ENCODE measurements at places on chromosomes 1 and 21. TPM values are rescaled to one million over a fixed set of nuclear protein-coding genes. Genes with fewer than 3 reads are reported as not detected.

GRCh38 chr1:74328851-74329250 lies 93.7 kb downstream of the TNNI3K start:
- H3K27me3 ChIP-seq: no peaks in the 10 kb centered on the region
- H3K36me3 ChIP-seq: no peaks in the 10 kb centered on the region
- DNase-seq: no peak
- H3K4me1 ChIP-seq: no peaks in the 10 kb centered on the region

DNA sequence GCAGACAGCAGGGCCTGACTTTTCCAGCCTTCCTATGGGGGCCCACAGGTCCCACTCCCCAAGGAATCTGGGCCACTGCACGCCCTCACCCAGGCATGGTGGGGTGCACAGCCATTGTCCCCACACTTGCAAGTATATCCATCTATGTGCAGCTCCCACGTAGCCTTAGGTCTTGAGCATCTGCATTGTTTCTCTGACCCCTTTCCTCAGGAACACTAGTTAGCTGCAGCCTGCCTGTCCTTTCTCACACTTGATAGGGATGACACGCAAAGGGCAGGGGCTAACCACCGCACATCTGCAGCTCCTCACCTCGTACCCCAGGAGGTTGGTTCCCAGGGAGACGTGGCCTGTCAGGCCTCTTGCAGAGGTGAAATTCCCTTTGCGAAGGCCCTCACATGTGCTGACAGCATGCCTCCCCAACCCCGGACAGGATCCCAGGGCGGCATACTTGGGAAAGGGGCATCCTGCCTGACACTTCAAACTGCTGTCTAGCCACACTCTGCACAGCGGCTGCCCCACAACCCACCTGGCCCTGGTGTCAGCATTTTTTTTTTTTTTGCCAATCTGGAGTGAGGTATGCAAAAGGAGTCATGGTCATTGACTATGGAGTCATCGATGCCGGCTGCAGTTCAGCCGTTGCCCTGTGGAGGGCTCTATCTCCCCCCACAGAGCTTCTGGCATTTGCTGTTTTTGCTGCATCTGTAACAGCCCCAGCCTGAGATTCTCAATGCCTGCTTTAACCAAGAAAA lies 5.0 kb downstream of the JMJD4 start:
- peaks cover 33% of the 10 kb centered on the region for H3K4me1 ChIP-seq
- H3K36me3 ChIP-seq: peaks cover 6% of the 10 kb centered on the region
- H3K4me3 ChIP-seq: no peak overlapping the region
- H3K27ac ChIP-seq: no peak overlapping the region

DNA sequence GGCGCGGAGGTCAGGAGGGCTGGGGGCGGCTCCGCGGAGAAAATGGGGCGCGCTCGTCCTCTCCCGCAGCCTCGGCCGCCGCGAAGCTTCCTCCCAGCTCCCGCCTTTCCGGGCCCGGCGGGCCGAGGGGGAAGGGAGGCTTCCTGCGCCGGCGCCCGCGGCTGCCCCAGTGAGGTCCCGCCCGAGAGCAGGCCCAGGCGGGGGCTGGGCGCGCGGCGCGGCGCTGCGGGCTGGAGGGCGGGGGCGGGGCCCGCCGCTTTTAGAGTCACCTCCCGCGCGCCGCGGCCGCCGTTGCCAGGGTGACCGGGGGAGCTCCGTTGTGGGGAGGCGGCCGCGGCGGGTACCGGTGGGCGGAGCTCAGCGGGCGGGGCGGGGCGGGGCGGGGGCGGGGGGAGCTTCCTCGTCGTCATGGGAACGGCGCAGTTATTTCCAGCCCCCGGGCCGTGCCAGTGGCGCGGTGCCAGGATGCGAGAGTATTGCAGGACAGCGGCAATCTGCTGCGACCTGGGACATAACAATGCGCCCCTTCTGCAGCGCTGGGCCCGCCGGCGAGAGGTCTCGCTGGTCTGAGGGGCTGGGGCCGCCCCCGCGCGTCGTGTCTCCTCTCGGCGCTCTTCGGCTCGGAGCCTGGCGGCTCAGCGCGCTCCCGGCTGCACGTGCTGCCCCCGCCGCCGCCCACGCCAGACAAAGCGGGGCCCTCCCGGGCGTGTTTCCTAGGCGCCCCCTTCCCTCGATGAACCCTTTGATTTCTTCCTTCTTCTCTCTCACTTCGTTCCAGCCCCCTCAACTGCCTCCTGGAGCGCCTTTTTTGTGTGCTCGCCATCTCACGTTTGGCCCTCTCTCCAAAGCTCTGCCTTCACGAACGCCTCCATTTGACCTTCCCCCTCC lies 16.9 kb downstream of the IER5 start:
- peaks cover 52% of the 10 kb centered on the region for H3K4me1 ChIP-seq
- DNase-seq: peak; percentile 98
- H3K4me3 ChIP-seq: peak overlapping the region; percentile 94
- peak overlapping the region; percentile 99 for H3K27ac ChIP-seq
- no peaks in the 10 kb centered on the region for H3K36me3 ChIP-seq

- H3K27ac ChIP-seq: peak within 1 kb of the TSS; percentile 68
- H3K4me3 ChIP-seq: peak within 1 kb of the TSS; percentile 52
- H3K36me3 ChIP-seq: no peaks in the 10 kb centered on the region
- no peaks in the 10 kb centered on the region for H3K4me1 ChIP-seq
Observed at GRCh38 chr1:201946224-201946908, at the start of gene LMOD1. Gene LMOD1, minus strand, starts transcription at chr1:201946548. Its CDS starts 208 bp downstream, at chr1:201946340.

AIRE gene
- not detected for polyA plus RNA-seq

GLUL gene
- polyA plus RNA-seq: 107 TPM

DNA sequence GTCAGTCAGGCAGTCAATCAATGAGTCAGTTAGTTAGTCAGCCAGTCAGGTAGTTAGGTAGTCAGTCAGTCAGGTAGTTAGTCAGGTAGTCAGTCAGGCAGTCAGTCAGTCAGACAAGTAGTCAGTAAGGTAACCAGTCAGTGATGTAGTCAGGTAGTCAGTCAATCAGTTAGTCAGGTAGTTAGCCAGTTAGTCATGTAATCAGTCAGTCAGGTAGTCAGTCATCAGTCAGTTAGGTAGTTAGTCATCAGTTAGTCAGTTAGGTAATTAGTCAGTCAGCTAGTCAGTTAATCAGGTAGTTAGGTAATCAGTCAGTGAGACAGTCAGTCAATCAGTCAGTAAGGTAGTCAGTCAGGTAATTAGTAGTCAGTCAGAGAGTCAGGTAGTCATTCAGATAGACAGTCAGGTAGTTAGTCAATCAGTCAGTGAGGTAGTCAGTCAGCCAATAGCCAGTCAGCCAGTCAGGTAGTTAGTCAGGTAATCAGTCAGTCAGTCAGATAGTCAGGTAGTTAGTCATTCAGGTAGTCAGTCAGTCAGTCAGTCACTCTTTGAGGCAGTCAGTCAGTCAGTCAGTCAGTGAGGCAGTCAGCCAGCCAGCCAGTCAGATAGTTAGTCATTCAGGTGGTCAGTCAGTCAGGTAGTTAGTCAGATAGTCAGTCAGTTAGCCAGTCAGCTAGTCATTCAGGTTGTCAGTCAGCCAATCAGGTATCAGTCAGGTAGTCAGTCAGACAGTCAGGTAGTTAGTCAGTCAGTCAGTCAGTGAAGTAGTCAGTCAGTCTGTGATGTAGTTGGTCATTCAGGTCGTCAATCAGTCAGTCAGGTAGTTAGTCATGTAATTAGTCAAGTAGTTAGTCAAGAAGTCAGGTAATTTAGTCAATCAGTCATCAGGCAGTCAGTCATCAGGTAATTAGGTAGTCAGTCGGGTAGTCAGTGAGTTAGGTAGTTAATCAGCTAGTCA lies 15.3 kb downstream of the KRTAP10-1 start:
- no peaks in the 10 kb centered on the region for H3K4me1 ChIP-seq
- no peaks in the 10 kb centered on the region for H3K27me3 ChIP-seq
- no peak for DNase-seq
- no peak overlapping the region for H3K27ac ChIP-seq
- H3K4me3 ChIP-seq: no peak overlapping the region

GRCh38 chr1:1989789-1990188 lies 13.8 kb downstream of the CFAP74 start:
- H3K36me3 ChIP-seq: no peaks in the 10 kb centered on the region
- H3K27ac ChIP-seq: no peak overlapping the region
- H3K4me1 ChIP-seq: no peaks in the 10 kb centered on the region

HSPA6 gene
- polyA plus RNA-seq: 0.07 TPM

- H3K27me3 ChIP-seq: no peaks in the 10 kb centered on the region
- H3K4me3 ChIP-seq: no peak overlapping the region
- H3K27ac ChIP-seq: peak overlapping the region; percentile 77
- peak; percentile 79 for DNase-seq
- H3K36me3 ChIP-seq: peaks cover 27% of the 10 kb centered on the region
Observed at GRCh38 chr1:32933742-32934322, 30.8 kb downstream of the RNF19B start.

DNA sequence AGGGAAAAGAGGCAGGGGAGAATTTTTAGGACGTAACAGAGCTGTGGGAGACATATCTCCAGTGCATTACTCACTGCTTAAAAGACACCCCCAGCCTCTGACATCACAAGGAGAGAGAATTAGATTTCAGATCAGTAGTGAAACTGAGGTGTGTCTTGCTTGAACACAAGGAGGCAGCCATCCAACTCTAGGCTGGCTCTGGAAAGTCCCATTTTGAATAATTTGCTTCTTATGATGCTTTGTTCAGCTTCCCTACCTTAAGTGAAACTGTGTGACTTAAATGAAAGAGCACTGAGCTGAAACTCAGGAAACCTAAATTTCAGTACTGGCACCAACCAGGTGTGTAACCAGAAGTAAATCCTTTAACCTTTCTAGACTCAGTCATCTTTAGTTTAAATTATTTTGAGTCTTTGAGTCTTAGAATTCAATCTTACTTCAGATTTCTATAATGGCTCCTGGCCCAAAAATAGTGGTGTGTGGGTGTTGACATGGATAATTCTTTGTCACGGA lies 251.6 kb upstream of the SGIP1 start:
- no peak overlapping the region for H3K27ac ChIP-seq
- H3K27me3 ChIP-seq: no peaks in the 10 kb centered on the region
- no peak overlapping the region for H3K4me3 ChIP-seq
- peaks cover 17% of the 10 kb centered on the region for H3K4me1 ChIP-seq
- DNase-seq: no peak

DNA sequence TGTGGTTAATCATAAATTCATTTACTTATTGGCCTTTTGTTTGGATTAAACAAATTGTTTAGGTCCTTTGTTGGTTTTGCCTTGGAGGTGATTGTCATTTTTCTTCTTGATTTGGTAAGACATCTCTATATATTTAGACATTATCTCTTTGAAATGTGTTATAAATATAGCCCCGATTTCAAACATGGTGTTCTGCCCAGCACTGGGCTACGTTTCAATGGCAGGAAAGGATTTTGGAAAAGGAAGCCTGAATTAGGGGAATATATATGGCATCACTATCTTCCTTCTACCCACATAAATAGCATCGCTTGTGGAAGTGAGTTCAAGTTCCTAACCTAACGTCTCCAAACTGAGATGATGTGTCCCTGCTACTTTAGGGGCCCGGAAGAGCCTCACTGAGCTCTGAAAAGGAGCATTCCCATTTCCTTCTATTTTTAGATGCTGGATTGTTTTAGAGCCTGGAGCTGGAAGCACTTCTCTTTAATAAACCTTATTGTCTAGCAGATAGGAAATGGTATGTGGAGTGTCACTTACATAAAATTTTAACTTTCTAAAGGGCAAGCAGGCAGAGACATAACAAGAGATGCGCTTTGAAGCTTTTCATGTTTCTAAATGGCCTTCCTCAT lies 39.4 kb downstream of the PGBD5 start:
- no peak overlapping the region for H3K27ac ChIP-seq
- H3K36me3 ChIP-seq: no peaks in the 10 kb centered on the region
- H3K27me3 ChIP-seq: no peaks in the 10 kb centered on the region
- H3K4me1 ChIP-seq: no peaks in the 10 kb centered on the region

GRCh38 chr1:93328809-93329760 lies 16.6 kb upstream of the DR1 start:
- peaks cover 9% of the 10 kb centered on the region for H3K4me1 ChIP-seq
- H3K27ac ChIP-seq: peak overlapping the region; percentile 58
- H3K27me3 ChIP-seq: no peaks in the 10 kb centered on the region
- H3K36me3 ChIP-seq: no peaks in the 10 kb centered on the region

C8B gene
- not detected for polyA plus RNA-seq

NOS1AP gene
- 0.03 TPM for polyA plus RNA-seq

- H3K4me1 ChIP-seq: no peaks in the 10 kb centered on the region
- peaks cover 25% of the 10 kb centered on the region for H3K36me3 ChIP-seq
- H3K4me3 ChIP-seq: no peak overlapping the region
- DNase-seq: no peak
- H3K27me3 ChIP-seq: no peaks in the 10 kb centered on the region
Observed at GRCh38 chr1:9737057-9737456, 85.5 kb downstream of the PIK3CD start.

- no peaks in the 10 kb centered on the region for H3K27me3 ChIP-seq
- no peak overlapping the region for H3K4me3 ChIP-seq
- H3K4me1 ChIP-seq: no peaks in the 10 kb centered on the region
- no peaks in the 10 kb centered on the region for H3K36me3 ChIP-seq
- no peak for DNase-seq
Observed at GRCh38 chr1:2567083-2567679, 11.0 kb downstream of the TNFRSF14 start.

DNA sequence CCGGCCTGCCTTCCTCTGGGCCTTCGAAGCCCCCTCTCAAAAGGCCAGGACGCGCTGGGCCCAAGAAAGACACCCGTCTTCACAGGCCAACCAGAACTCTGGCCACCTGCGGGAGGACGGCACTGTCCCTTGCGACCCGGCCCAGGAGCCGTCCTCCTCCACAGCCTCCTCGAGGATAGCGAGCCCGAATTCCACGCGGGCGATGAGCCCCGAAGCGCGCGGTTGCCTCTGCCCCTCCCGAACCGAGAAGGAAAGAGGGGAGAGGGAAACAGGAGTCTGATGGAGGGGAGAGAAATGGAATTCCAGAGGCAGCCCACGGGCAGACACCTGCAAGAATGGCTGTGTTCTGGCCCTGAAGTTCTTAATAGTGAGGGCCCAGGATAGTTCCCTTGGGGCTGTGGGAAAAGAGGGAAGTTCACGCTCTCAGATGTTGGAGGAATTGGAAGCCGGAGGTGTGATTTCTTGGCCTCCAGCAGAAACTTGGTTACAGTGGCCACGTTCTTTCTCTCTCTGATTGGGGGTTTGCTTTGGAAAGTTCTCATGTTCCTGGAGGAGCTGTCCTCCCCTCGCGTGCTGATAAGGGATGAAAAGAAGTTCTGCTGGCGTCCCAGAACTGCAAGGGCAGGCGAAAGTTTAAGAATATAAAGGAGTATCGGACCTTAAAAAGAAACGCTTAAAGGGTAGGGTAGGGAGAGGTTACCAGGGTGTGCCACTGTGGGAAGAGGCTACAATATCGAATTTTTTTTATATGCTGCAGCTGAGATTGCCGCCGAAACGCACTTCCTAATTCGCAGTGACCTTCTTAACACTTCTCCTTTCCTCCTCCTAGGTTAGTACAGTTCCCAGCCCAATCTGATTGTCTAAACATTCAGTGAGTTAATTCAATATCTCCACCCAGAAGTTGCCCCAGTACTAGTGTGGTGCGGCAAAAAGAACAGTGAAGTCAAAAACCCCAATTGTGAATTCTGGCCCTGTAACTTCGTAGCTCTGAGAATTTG lies 5.8 kb upstream of the SLC44A5 start:
- no peaks in the 10 kb centered on the region for H3K36me3 ChIP-seq
- peak overlapping the region; percentile 87 for H3K4me3 ChIP-seq
- H3K27ac ChIP-seq: no peak overlapping the region
- DNase-seq: no peak
- H3K27me3 ChIP-seq: no peaks in the 10 kb centered on the region

COL24A1 gene
- polyA plus RNA-seq: not detected

DNA sequence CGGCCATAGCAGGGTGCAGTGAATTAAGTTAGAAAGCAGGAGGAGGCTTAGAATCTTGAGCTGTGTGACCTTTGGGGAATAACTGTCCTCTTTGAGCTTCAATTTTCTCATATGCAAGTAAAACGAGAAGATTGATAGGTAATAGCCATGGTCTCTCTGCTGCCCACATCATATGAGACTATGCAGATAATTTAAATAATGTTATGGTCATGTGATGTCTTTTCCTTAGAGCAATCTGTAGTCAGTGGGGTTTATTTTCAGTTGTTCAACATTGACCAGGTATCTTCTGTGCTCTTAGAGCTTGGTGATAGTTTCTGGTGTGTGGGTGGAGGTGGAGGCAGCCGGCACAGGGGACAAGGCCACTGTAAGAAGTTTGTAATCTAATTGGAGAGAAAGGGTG lies 537.1 kb downstream of the KIF26B start:
- peaks cover 29% of the 10 kb centered on the region for H3K4me1 ChIP-seq
- no peak overlapping the region for H3K27ac ChIP-seq
- no peak for DNase-seq
- no peaks in the 10 kb centered on the region for H3K27me3 ChIP-seq

All from SK-N-SH (cell line).